ENCODE measurements at places on chromosomes 13 and 19.
A peak's percentile ranks its signal among the peaks of the same experiment; 100 is the strongest.

- no peak for DNase-seq
Measured at GRCh38 chr13:96835546-96835945, 158.7 kb downstream of the OXGR1 start.

- DNase-seq = peak; percentile 19
Measured at GRCh38 chr19:50658441-50659317, 9.4 kb downstream of the C19orf81 start.

- no peak for DNase-seq
Measured at GRCh38 chr19:1645299-1645698, 7.1 kb downstream of the TCF3 start.

DNA sequence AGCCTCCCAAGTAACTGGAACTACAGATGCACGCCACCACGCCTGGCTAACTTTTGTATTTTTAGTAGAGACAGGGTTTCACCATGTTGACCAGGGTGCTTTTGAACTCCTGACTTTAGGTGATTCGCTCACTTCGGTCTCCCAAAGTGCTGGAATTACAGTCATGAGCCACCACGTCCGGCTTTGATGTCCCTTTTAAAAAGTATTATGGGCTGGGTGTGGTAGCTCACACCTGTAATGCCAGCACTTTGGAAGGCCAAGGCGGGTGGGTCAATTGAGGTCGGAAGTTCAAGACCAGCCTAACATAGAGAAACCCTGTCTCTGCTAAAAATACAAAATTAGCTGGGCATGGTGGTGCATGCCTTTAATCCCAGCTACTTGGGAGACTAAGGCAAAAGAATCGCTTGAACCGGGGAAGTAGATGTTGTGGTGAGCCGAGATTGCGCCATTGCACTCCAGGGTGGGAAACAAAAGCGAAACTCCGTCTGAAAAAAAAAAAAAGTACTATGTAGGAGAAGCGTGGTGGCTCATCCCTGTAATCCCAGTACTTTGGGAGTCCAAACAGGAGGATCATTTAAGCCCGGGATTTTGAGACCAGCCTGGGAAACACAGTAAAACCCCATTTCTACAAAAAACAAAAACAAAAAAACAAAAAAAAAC lies 22.8 kb upstream of the ERVV-1 start:
- no peak for DNase-seq

DNA sequence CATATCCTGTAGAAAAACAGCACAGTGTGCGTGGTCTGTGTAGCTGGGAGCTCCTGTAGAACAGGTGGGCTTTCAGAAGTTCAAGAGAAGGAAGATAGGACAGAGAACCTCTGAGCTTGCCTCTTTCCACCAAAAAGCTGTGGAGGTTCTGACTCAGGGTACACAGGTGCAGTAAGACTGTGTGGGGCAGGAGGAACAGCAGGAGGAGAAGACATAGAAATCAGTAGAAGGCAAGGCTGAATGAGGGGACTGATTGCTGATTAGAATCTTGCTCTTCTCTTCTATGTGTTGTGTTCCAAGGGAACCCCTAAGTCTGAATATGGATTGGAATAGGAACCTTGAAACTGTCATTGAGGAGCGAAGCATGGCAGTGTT lies 122.7 kb downstream of the AKAP11 start:
- no peak for DNase-seq

- DNase-seq = no peak
Measured at GRCh38 chr19:1624458-1624857, 19.2 kb upstream of the UQCR11 start.

DNA sequence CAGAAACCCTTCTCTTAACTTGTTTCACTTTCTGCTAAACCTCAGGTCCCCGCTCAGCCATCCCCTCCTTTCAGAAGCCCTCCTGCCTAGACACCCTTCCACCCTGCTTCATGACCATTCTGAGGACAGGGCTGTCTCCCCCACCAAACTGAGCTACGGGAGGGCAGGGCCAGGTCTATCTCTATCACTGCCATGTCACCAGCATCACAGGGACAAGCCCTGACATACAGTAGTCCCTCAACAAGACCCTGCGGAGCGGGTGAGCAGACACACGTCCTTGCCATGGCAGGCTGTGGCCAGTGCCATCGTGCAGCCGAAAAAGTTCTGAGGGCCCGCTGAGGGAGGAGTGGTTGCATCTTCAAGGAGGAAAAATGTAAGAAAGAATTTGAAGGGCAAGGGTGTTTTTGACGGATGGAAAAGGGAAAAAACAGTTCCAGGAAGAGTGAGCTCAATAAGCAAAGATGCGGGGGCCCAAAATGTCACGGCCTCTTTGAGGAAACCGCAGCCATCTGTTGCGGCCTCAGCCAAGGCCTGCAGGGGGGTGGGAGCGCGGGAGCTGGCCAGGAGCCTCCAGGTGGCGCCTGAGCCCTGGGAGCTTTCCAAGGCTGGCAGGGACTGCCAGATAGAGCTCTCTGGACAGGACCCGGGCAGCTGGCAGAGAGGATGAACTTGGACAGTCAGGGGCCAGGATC lies 8.1 kb downstream of the PTGIR start:
- no peak for DNase-seq

- DNase-seq = no peak
Measured at GRCh38 chr19:12260236-12260635, 34.4 kb downstream of the ZNF44 start.

DNA sequence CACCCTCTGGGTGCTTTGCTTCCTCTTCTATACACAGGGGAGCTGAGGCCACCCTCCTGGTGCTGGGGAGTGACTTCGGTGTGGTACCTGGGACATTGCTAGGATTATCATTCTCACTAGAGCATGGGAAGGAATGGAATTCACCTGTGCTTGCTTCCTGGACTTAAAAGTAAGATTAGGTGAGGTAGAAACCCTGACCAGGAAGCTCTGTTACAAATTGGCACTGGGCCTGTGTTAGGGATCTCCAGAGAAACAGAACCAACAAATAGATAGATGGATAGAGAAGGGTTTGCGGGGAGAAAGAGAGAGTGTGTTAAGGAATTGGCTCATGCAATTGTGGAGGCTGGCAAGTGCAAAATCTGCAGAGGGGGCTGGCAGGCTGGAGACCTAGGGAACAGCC lies 13.9 kb upstream of the SIAH3 start:
- DNase-seq = no peak

- no peak for DNase-seq
Measured at GRCh38 chr13:30743319-30744055, 8.1 kb downstream of the ALOX5AP start.

GRCh38 chr13:24281188-24282008 lies 28.0 kb upstream of the C1QTNF9 start:
- DNase-seq = no peak

DNA sequence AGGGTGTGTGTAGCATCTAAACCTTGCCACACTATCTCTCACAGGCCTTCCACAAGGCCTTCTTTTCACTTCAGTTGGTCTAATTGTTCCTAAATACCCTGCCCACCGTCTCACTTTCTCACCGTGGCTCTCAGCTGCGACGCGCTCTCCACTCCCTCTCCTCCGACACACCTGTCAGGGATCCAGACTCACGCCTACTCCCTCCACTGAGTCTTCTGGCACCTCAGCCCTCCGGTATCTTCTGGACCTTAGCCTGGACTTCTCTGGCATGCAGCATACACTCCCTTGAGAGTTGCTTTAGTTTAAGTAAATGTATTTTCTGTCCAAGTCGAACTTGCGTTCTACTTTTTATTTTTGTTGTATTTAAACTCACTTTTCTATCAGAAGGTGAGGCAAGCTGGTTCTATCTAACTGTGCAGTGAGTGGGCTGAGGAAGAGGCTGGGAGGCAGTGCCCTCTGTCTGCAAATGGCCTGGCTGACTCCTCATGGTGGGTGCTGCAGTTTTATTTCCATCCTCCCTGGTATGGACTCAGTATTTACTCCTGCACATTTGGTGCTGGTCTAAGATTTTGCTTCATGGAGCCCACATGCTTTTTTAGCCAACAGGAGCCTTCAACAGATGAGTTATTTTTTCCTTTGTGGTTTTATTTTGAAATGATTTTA lies 28.5 kb upstream of the ARGLU1 start:
- DNase-seq = no peak

DNA sequence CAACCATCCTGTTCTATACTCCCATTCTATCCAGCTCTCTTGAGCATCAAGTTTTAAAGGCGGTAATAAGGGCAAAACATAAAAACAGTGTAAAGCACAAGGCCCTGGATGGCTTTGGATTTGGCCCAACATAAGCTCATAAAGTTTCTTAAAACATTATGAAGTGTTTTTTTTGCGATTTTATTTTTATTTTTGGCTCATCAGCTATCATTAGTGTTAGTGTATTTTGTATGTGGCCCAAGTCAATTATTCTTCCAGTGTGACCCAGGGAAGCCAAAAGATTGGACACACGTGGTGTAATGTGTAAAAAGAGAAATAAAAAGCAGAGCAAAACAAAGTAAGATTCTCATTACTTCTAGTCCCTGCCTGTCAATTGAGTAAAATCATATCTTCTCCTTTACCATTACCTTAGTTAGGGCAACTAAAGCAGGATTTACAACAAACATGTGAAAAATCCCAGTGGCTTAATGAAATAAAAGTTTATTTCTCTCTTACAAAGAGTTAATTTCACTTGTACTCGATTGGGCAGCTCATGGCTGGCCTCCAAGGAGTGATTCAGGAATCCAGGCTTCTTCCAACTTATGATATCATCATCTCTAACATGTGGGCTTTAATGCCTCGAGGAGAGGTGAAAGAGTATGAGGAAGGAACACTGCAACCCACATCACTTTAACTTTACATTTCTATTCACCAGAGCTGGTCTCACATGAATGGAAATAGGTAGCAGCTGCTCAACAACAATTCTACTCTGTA lies 725.2 kb upstream of the SLITRK1 start:
- DNase-seq = no peak
